ENCODE measurements at places on chromosomes 1 and 21.

DNA sequence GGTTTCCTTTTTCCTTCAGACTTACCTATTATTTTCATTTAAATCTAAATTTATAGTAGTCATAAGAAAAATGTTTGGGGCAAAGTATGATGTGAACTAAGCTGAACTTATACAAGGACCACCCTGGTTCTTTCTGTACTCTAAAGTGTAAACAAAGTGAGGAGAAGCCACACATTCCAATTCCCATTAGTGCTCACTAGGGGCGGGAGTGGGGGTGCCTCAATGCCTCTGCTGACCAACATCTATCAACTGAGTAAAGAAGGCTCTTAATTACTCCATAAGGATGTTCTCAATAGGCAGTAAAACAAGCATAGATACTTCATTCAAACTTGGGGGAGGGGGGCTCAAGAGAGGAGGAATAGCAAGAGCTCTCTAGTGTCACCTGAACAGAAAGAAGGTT, 151.7 kb downstream of the CDC42BPA start:
- no peak for DNase-seq

GRCh38 chr1:160866001-160866694, 3.5 kb upstream of the CD244 start:
- no peak for DNase-seq

DNA sequence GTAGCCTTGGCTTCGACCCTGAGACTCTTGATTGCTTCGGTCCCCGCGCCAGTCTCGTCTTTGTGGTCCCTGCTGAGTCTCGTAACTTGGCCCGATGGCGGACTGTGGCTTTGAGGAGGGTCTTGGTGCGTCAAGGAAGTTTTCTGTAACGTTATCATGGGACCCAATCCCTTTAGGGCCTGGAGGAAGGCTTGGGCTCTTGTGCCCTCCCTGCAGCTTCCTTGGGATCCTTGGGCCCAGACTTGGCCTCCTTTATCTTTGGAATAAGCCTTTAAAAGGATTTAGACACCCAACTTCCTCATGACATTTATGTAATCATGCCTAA, 371 bp downstream of the ZMPSTE24 start:
- no peak for DNase-seq

DNA sequence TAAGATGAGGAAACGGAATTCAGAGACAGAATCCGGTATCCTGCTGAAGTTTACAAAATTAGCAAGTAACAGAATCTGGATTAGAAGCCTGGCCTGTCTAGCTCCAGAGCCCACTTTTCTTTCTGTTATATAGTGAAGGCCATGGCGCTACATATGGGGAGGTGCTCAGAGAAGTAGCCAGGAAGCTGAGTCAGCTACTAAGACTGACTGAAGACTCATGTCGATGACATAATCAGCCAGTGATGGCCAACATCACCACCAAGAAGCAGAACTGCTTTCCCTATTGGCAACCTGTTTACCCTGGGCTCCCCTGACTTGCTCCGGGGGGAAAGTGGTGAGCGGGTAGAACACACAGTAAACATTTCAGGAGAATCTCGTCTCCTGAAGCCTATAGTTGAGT, 18.8 kb downstream of the LRRC52 start:
- DNase-seq = no peak

DNA sequence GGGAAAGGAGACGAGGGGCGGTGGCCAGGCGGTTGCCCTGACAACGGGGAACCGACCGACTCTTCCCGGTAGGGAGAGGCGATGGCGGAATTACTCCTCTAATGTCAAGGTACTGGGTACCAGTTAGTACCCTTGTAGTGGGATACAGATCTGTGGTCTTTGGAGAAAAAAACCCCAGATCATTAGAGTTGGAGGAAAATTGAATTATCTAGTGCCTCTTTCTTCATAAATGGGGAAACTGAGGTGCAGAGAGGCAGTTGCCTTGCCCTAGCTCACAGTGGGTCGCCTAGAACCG, 545 bp upstream of the PEF1 start:
- DNase-seq = no peak

- DNase-seq = no peak
Measured at GRCh38 chr1:30745156-30745833, 12.3 kb downstream of the LAPTM5 start.

DNA sequence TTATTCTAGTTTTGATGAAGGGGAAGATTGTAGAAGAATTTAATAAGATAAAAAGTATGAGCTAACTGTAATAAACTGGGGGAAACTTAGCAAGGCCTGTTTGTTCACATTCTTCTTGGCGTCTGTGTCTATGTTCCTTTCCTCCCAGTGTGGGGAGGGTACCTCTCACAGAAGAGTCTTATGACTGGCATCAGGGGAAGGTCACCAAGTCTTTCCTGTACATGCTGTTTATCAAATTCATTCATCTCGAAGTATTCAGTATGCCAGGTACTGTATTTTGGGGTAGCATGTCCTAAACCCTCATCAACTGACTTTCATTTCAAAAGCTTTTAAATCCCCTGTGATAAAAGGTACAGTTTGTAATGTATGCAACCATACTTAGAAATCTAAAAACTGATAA, 78.4 kb downstream of the HS2ST1 start:
- DNase-seq = no peak

DNA sequence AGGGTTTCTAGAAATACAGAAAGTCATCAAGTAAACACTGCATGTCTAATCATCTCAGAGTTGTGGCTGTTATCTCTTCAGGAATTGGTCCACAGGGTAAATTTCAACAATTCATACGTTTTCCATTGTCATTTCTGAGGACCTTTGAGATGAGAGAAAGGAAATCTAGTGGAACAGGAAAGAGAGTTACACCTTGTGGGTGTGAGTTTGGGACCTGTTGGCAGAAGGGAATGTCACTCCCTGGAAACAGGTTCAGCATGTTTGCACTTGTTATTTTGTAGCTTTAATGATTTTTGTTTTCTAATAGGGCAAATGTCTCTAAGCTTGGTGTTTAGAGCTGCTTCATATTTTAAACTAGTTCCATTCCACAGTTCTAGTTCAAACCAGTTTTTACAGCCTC, 5.6 kb downstream of the TMEM167B start:
- no peak for DNase-seq

- DNase-seq = no peak
Measured at GRCh38 chr1:26418865-26419349, 8.3 kb downstream of the LIN28A start.

DNA sequence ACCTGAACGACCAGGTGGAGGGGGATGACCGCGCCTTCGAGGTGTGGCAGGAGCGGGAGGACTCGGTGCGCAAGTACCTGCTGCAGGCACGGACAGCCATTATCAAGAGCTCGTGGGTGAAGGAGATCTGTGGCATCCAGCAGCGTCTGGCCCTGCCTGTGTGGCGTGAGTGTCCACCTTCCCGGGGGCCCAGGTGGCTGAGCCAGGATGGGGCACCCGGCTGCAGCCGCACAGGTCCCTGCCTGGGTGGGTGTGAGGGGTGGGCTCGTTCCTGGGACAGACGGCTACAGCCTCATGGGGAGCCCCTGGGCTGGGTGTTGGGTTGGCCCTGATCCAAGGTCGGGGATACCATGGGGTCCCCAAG, 65.2 kb downstream of the TRIM11 start:
- DNase-seq = no peak

DNA sequence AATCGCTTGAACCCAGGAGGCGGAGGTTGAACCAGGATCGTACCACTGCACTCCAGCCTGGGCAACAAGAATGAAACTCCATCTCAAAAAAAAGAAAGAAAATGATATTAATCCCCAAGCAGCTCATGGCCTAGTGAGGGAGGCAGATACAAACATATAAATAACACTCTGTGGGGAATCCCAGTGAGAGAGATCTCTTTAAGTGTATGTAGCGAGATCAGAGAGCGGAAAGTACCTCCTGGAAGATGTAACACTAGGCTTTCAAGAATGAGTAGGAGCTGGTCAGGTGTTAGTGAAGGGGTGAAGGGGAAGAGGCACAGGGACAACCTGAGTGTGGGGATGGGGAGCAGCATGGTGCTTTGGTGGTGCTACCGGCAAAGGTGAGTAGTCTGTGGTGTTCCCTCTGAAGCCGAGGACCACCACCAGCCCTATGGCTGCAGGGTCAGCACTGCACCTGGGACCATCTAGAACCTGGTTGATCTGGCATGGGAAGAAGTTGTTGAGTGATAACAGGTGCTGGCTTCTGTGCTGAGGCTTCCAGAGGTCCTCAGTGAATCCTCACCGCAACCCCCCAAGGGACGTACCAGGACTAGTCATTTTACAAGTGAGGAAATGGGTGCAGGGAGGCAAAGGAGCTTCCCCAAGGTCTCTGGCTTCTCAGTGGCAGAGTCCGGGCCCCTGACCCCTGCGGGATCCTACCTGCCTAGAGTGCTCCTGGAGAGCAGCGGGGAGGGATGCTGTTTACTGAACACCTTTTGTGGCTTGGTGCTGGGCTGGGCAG, 367.6 kb upstream of the VAMP3 start:
- DNase-seq = no peak

DNA sequence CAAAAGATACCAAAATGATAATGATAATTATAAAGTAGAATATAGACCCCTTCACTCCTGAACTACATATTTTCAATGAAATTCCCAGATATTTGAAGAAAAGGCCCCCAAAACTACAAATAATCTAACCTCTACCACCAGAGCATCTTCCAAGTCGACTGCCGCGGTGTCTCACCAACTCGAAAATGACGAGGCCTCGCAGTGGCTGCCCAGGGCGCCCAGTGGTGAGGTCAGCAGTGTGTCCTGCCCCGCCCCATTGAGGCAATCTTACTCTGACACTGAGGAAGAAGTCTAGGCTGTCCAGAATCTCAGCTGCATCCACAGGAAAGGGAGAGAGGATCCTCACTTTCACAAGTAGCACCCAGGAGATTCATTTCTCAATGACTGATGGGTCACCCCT, 5.2 kb downstream of the DUSP10 start:
- DNase-seq = no peak

GRCh38 chr1:11143907-11144306, 44.2 kb upstream of the EXOSC10 start:
- DNase-seq = no peak

- no peak for DNase-seq
Measured at GRCh38 chr1:206839857-206840256, 25.6 kb upstream of the IL20 start.

DNA sequence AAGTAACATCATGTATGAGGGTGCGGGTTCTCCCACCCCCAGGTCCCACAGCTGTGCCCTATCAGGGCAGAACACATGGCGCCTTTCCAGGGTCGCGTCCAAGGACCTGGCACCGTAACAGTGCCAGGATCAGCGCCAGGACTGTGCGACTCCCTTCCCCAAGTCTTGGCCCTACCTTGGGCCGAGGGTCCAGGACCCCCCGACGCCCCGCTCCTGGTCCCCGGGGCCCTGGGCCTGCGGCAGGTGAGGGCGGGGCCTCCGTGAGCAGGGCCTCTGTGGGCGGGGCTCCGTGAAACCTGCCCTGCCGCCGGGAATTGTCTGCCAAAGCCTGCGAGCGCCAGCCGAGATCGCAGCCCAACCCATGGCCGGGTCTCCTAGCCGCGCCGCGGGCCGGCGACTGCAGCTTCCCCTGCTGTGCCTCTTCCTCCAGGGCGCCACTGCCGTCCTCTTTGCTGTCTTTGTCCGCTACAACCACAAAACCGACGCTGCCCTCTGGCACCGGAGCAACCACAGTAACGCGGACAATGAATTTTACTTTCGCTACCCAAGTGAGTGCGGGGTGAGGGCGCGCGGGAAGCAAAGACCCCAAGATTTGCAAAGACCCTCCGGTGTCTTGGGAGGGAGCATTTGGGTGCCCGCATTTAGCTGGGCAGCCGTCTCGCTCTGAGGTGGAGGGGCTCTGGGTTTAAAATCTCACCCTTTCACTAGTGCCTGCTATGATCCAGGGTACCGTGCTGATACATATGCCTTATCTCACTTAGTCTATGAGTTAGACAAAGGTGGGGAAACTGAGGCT, at the start of gene RHBG:
TSS of gene RHBG (plus strand) at position 323 of the 796 bp plus-strand sequence. CDS start at position 362, 39 bp downstream.
- no peak for DNase-seq

DNA sequence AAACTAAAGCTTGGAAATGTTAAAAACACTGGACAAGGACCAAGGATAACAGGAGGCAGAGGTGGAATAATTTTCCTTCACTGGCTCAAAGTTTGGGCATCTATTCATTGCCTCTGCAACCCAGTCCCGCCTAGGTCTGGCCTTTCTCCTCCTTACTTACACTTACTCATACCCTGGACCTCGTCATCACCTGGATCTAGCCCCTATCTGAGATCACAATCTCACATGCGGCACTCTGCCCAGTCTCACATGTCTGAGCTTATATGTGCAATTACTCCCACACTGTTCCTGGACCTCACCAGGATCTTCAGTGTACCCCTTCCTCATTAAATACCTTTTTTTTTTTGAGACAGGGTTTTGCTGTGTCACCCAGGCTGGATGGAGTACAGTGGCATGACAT, 37.6 kb downstream of the NVL start:
- DNase-seq = no peak

GRCh38 chr1:180470031-180470430, 32.3 kb downstream of the ACBD6 start:
- no peak for DNase-seq

- no peak for DNase-seq
Measured at GRCh38 chr1:246165826-246166709, 341.0 kb downstream of the SMYD3 start.

DNA sequence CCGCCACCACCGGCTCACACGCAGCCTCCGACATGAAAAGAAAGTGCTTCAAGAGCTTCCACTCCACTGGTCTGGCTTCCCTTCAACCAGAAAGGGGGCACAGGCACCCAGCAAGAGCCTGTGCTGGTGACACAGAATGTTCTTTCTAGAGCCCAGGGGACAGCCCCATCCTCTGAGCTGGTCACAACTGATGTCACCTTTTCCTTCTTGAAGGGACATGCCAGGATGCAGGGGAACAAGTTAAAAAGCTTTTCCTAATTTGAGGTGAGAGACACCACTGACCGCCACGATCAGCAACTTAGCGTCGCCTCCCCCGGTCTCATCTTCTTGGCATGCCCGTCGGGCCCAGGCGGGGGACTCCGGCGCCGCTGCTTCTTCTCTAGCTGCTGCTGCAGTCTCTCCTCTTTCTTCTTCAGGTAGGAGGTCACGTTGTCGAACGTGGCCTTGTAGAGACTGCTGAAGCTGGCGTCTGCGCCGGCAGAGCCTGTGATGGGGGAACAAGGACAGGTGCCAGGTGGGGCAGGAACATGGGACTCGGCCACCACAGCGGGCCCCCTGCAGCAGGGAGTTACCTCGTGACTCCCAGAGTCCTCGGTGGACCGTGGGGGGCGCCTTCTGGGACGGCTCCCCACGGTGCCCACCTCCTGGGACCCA, 29.5 kb downstream of the WDR4 start:
- DNase-seq = no peak

GRCh38 chr1:125080077-125080476, 3895.3 kb downstream of the SRGAP2C start:
- DNase-seq = no peak

- DNase-seq = no peak
Measured at GRCh38 chr21:45573452-45574035, 31.3 kb upstream of the SLC19A1 start.

- DNase-seq = no peak
Measured at GRCh38 chr1:200206761-200207160, 179.3 kb downstream of the NR5A2 start.

DNA sequence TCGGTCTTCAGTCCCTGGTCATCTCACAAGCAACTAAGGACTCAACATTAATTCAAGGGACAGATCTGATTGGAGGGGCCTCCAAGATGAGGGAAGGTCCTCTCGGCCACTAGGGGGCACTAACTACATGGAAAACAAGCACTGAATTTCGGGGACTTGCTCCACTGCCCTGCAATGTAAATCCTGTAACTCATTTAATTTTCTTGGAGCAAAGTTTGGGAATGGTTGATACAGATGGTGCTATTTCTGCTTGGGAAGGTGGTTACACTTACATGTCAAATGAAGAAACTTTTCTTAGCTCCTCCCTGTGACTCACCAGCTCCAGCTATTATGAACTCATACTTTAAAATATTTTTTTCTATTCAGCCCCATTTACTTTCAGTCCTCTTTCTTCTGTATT, 97.4 kb upstream of the KCNJ15 start:
- peak; percentile 87 for DNase-seq

- DNase-seq = no peak
Measured at GRCh38 chr1:205037539-205037938, 5.5 kb upstream of the CNTN2 start.
